Left ventricle myocardium inferior (tissue), 1 donor: ENCODE measurements at places on chromosomes 6 and 20.

DNA sequence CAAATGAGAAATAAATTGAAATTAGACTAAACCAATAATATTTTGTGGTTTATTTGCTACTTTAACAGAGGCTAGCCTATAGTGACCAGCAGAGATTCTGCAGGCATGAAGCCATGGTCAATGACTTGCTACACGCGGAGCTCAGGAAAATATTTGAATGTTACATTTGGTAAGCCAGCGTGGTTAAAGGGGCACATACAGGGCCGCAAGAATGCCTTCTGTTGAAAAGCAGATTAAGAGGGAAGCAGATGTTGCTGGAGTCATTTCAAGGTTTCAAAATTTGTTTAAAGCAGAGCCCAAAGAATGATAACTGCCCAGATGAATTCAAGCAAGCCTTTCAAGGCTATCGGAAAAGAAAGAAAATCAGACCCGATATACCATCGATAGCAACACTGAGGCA lies 294.3 kb upstream of the MAN1A1 start:
- no peaks in the 10 kb centered on the region for H3K36me3 ChIP-seq
- H3K4me1 ChIP-seq = no peaks in the 10 kb centered on the region
- no peak for DNase-seq
- no peaks in the 10 kb centered on the region for H3K27me3 ChIP-seq
- H3K4me3 ChIP-seq = no peak overlapping the region
- no peak overlapping the region for H3K27ac ChIP-seq

DNA sequence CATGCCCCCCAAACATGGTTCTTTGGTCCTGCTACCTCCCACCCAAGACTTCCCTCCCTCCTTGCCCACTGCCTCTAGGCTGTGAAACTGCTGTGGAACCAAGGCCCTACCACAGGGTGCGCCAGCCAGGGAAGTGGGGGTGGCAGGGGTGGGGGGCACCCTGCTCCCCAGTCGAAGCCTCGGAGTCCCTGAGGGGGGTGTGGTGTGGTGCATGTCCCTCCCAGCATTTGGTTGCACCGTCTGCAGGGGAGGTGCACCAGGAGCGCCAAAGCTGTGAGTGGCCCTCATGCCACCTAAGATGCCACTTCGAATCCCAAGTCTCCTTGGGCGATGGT lies 1.8 kb downstream of the RGS19 start:
- H3K27ac ChIP-seq = no peak overlapping the region
- DNase-seq = no peak
- H3K4me1 ChIP-seq = peaks cover 35% of the 10 kb centered on the region
- peaks cover 11% of the 10 kb centered on the region for H3K36me3 ChIP-seq

- peak overlapping the region; percentile 64 for H3K27ac ChIP-seq
- H3K4me3 ChIP-seq = no peak overlapping the region
- peaks cover 12% of the 10 kb centered on the region for H3K4me1 ChIP-seq
- peaks cover 5% of the 10 kb centered on the region for H3K27me3 ChIP-seq
- peak; percentile 55 for DNase-seq
Observed at GRCh38 chr6:39496915-39497314, 174.4 kb upstream of the KCNK16 start.

- H3K4me1 ChIP-seq = no peaks in the 10 kb centered on the region
- no peak overlapping the region for H3K27ac ChIP-seq
- H3K4me3 ChIP-seq = no peak overlapping the region
- no peaks in the 10 kb centered on the region for H3K27me3 ChIP-seq
- no peak for DNase-seq
Observed at GRCh38 chr6:143333749-143334520, 116.6 kb downstream of the ADAT2 start.

DNA sequence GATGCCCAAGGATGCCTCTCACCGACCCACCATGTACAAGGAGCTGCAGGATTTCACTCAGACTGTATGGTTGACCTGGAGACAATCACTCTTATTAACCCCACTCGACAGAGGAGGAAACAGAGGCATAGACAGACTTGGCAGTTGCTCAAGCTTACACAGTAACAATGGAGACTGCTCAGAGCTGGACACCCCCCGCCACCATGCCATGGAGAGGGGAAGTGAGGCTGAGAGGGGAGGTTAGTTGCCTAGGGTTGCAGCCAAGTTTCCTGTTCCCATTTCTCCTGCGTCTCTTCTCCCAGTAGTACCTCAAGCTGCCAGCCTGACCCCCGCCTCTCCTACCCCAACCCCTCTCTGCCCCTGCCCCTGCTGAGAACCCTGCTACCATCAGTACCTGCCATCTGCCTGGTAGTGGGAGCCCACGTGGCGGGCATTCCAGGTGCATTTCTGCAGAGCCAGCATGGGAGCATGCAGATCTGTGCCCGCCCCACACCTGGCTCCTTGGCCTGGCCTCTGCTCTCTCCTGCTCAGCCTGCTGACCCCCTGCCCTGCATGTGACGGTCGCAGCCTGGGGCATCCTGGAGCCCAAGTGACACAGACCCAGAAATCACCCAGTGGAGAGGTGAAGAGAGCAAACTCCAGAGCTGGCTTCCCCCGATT lies 157.7 kb downstream of the PREX1 start:
- no peak overlapping the region for H3K4me3 ChIP-seq
- H3K27ac ChIP-seq = no peak overlapping the region
- H3K36me3 ChIP-seq = peaks cover 7% of the 10 kb centered on the region

DNA sequence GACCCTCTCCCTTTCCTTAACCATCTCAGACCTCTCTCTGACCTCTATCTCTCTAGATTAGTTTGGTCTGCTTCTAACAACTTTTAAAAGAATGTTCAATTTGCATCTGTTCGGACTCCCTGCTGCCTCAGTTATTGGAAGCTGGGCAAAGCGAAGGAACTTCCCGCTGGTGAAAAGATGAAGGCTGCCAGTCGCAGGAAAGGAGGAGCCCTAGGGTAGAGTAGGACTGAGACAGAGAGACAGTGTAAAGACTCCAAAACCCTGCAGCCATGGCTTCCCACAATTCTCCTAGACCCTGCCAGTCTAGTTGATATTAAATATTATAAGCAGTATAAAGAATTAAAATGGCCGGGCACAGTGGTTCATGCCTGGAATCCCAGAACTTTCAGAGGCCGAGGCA lies 581.8 kb downstream of the EPM2A start:
- DNase-seq = no peak
- no peaks in the 10 kb centered on the region for H3K27me3 ChIP-seq
- no peaks in the 10 kb centered on the region for H3K36me3 ChIP-seq
- no peak overlapping the region for H3K4me3 ChIP-seq
- H3K27ac ChIP-seq = no peak overlapping the region

DNA sequence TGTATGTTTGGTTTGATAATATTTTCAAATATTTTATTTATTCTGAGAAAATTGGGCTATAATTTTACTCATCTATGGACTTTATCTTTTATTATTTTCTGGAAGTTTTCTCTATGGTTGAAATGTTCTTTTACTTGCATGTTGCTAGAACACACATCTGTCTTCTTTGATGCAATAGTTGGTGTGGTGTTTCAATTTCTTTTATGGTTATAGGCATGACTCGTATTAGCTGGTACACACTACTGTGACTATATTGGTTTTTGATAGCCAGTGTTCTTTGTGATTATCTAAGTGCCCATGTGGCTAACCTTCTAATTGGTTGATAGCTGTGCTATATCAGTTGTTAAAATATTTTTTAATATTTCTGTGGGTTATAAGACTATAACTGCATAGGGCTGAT lies 1343.3 kb upstream of the GJE1 start:
- no peaks in the 10 kb centered on the region for H3K4me1 ChIP-seq
- no peak for DNase-seq
- no peaks in the 10 kb centered on the region for H3K27me3 ChIP-seq
- no peak overlapping the region for H3K27ac ChIP-seq
- H3K36me3 ChIP-seq = no peaks in the 10 kb centered on the region

- no peaks in the 10 kb centered on the region for H3K4me1 ChIP-seq
- no peak for DNase-seq
- H3K27me3 ChIP-seq = peaks cover 19% of the 10 kb centered on the region
Observed at GRCh38 chr6:12344961-12345693, 55.0 kb downstream of the EDN1 start.

DNA sequence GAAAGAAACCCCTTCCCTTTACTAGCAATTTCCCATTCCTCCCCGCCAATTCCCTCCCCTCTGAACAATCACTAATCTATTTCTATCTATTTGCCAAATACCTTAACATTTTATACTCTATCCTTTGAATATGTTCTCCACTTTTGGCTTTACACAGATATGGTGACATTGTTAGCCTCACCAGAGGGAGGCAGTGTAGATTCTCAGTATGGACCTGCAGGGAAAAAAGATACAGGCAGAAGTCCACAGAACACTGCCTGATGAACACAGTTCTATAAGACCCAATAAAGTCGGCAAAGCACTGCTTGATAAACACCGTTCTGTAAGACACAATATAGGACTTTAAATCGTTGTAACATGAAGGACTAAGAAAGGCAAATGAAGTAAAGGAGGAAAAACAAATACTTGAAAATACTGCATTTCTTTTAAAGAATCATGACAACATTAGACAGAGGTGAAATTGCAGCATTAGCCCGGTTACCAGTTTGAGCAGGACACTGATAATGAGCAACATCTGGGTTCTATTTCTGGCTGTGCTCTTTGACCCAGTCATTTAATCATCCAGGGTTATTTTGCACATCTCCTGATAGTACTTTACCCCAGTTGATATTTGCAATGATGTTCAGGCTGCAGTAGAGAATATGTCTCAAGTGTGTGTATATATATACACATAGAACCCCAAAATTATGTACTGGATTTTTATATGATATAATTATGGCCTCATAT lies 296.8 kb downstream of the UTRN start:
- no peak for DNase-seq
- no peak overlapping the region for H3K4me3 ChIP-seq
- peaks cover 16% of the 10 kb centered on the region for H3K36me3 ChIP-seq
- no peak overlapping the region for H3K27ac ChIP-seq
- no peaks in the 10 kb centered on the region for H3K27me3 ChIP-seq

- H3K36me3 ChIP-seq = no peaks in the 10 kb centered on the region
- H3K4me3 ChIP-seq = no peak overlapping the region
- no peak overlapping the region for H3K27ac ChIP-seq
- H3K27me3 ChIP-seq = no peaks in the 10 kb centered on the region
- DNase-seq = peak; percentile 46
Observed at GRCh38 chr20:23187751-23188150, 101.6 kb upstream of the CD93 start.
